Osteocyte (in vitro differentiated cells): ENCODE measurements at places on chromosomes 7 and 10. TPM values are rescaled to one million over a fixed set of nuclear protein-coding genes. Genes with fewer than 3 reads are reported as not detected.

- H3K27me3 ChIP-seq, result no peaks in the 10 kb centered on the region
- H3K36me3 ChIP-seq, result peaks cover 14% of the 10 kb centered on the region
- no peak overlapping the region for H3K4me3 ChIP-seq
- peak overlapping the region; percentile 65 for H3K27ac ChIP-seq
- peaks cover 43% of the 10 kb centered on the region for H3K4me1 ChIP-seq
- DNase-seq, result no peak
These were observed 10.3 kb downstream of the FAM3C start for GRCh38 chr7:121385800-121386179.

DNA sequence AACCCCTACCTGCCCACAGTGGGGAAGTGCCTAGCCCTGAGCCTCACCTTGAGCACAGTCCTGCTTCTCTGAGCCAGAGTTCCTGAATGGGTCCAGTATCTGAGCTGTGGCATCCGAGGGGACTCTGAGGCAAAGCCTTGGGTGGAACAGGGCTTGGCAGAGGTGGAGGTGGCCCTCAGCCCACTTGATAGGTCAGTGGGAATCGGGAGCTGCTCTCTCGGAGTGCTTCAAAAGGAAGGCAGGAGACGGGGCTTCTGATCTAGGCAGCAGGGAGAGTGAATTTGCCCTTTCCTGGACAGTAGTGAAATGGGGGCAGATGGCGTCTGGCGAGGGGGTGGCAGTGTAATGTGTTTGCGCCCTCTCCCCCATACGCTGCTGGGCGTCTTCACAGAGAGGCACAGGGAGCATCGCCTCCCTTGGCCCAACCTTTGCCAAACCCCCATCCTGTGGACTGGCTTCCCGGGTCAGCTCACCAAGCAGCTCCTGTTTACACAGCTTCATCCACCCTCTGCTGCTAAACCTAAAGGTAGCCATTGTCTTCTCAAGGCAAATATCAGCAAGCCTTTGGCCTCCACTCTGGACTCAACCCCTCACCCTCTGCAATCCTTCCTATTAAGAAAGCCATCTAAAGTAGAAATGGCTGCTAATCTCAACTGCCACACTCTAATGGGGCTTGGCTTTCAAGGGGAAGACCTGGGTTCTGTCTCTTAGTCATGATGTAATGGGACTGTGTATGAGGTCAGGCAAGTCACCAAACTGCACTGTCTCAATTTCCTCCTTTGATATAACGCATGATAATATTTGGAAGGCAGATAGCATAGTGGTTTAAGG lies 21.1 kb upstream of the VDAC2 start:
- H3K36me3 ChIP-seq, result no peaks in the 10 kb centered on the region
- H3K4me1 ChIP-seq, result peaks cover 8% of the 10 kb centered on the region
- no peak for DNase-seq
- no peak overlapping the region for H3K4me3 ChIP-seq

DNA sequence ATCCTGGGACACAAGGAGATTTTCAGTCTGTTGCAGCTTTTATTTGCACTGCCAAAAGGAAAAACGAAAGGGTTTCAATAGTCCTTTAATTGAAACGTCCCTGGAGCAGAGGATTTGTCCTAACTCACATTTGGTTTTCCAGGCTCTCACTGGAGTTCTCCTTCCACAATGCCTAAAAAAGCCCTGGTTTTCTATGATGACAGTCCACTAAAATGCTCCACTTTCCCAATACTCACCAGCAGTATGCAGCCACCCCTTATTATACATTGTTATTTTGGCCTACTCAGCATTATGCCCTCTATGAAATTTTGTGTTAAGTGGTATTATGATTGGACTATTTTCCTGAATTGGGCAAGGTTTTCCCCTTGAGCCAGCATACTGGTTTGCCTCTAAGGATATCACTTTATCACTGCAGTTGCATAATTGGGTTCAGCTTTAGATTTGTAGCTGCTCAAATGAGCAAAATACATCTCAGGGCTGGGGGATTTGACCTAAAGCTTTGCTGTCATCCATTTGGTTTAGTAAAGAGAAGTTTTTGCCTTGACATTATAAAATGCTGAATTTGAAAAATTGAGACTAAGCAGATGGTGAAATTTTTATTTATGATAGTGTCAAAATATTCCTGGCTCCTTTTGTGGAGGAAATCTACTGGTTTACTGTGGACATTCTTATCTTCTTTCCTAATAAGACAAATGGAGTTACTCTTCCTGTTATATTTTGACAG lies 239.2 kb downstream of the RNLS start:
- no peak for DNase-seq
- no peak overlapping the region for H3K27ac ChIP-seq

- no peak overlapping the region for H3K4me3 ChIP-seq
- H3K4me1 ChIP-seq, result no peaks in the 10 kb centered on the region
- DNase-seq, result peak; percentile 73
- H3K36me3 ChIP-seq, result peaks cover 56% of the 10 kb centered on the region
These were observed 12.6 kb downstream of the HPS1 start for GRCh38 chr10:98433881-98434732.

BICC1 gene
- total RNA-seq, result 39.4 and 41.0 TPM in 2 replicates

DNA sequence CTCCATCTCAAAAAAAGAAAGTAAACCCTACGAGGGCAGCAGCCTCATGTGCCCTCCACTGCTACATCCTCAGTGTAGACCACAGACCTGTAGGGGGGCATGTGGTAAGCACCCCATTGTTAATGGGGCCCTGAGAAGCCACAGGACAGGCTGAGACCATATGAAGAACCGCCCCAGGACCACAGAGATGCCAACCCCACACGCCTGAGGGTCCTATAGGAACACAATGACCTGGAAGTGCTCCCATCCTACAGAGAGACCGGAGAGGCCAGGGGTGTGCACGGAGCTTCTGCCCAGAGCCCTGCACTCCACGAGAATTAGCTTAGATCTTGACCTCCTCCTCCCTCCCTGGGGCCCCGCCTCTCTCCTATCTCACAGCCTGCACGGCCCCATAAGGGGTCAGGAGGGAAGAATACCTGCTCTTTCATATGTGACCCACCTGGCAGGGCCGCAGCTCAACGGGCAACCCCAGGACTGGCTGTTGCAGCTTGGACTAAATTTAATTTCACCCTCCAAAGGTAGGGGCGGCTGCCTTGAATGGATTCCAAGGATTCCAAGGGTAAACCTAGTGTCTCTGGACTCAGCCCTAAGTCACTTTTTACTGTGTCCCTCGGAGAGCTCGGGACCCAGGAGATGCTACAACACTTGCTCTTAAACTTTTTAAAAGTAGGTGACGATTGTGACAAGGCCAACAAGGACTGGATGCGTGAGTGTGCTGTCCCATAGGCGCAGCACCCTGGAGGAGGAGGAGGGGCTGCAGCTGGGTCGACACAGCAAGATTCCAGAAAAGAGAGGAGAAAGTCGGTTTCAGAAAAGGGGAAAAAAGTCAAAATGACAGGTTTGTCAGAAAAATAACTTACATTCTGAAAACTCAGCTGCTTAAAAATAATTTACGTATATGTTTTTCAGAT lies 24.2 kb downstream of the PRKAG2 start:
- no peak overlapping the region for H3K27ac ChIP-seq
- no peaks in the 10 kb centered on the region for H3K36me3 ChIP-seq
- peaks cover 20% of the 10 kb centered on the region for H3K27me3 ChIP-seq
- DNase-seq, result no peak
- no peak overlapping the region for H3K4me3 ChIP-seq

GRCh38 chr10:72370201-72370722 lies 15.5 kb upstream of the DNAJB12 start:
- no peaks in the 10 kb centered on the region for H3K27me3 ChIP-seq
- DNase-seq, result no peak
- no peaks in the 10 kb centered on the region for H3K4me1 ChIP-seq
- H3K27ac ChIP-seq, result no peak overlapping the region
- peaks cover 5% of the 10 kb centered on the region for H3K36me3 ChIP-seq

MTPN gene
- 137 and 140 TPM in 2 replicates for total RNA-seq

SPDYE17 gene
- not detected in 2 replicates for total RNA-seq
